ENCODE measurements at places on chromosomes 16 and 17. TPM values are rescaled to one million over a fixed set of nuclear protein-coding genes. Genes with fewer than 3 reads are reported as not detected.

- DNase-seq, result no peak
- H3K36me3 ChIP-seq, result peaks cover 57% of the 10 kb centered on the region
- H3K4me1 ChIP-seq, result no peaks in the 10 kb centered on the region
- H3K4me3 ChIP-seq, result no peak overlapping the region
- no peaks in the 10 kb centered on the region for H3K27me3 ChIP-seq
- H3K27ac ChIP-seq, result no peak overlapping the region
Observed at GRCh38 chr17:36498560-36499300, 12.2 kb downstream of the ZNHIT3 start.

- H3K27me3 ChIP-seq, result no peaks in the 10 kb centered on the region
- no peak overlapping the region for H3K4me3 ChIP-seq
- DNase-seq, result no peak
- no peaks in the 10 kb centered on the region for H3K4me1 ChIP-seq
- H3K36me3 ChIP-seq, result no peaks in the 10 kb centered on the region
Observed at GRCh38 chr17:55830699-55831471, 80.0 kb downstream of the PCTP start.

- H3K27me3 ChIP-seq, result no peaks in the 10 kb centered on the region
- H3K4me3 ChIP-seq, result no peak overlapping the region
- H3K4me1 ChIP-seq, result peaks cover 14% of the 10 kb centered on the region
- no peak for DNase-seq
Observed at GRCh38 chr16:67723911-67724305, 4.8 kb upstream of the GFOD2 start.

The FOXL1 gene
- polyA plus RNA-seq, result not detected

The TMC8 gene
- 151 TPM for polyA plus RNA-seq

- H3K27ac ChIP-seq, result no peak overlapping the region
- DNase-seq, result no peak
- H3K4me1 ChIP-seq, result no peaks in the 10 kb centered on the region
- H3K36me3 ChIP-seq, result no peaks in the 10 kb centered on the region
Observed at GRCh38 chr16:79970551-79971236, 370.2 kb upstream of the MAF start.

DNA sequence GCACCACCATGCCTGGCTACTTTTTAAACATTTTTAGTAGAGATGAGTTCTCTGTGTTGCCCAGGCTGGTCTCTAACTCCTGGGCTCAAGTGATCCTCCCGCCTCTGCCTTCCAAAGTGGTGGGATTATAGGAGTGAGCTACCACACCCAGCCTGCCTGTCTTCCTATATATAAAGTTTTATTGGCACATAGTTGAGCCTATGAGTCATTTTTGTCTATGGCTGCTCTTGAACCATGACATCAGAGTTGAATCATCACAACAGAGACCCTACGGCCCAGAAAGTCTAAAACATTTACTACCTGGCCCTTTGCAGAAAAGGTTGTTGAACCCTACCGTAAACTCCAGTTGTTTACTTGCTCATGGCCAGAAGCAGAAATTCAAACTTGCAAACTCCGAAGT, 7.9 kb downstream of the SEPTIN12 start:
- peaks cover 15% of the 10 kb centered on the region for H3K4me1 ChIP-seq
- no peaks in the 10 kb centered on the region for H3K36me3 ChIP-seq
- H3K27ac ChIP-seq, result no peak overlapping the region

The KIF2B gene
- not detected for polyA plus RNA-seq

The CD7 gene
- polyA plus RNA-seq, result 3.6 TPM

- no peak overlapping the region for H3K4me3 ChIP-seq
- no peak for DNase-seq
- no peaks in the 10 kb centered on the region for H3K27me3 ChIP-seq
- no peak overlapping the region for H3K27ac ChIP-seq
- no peaks in the 10 kb centered on the region for H3K36me3 ChIP-seq
Observed at GRCh38 chr16:25073854-25074253, 37.7 kb upstream of the LCMT1 start.

DNA sequence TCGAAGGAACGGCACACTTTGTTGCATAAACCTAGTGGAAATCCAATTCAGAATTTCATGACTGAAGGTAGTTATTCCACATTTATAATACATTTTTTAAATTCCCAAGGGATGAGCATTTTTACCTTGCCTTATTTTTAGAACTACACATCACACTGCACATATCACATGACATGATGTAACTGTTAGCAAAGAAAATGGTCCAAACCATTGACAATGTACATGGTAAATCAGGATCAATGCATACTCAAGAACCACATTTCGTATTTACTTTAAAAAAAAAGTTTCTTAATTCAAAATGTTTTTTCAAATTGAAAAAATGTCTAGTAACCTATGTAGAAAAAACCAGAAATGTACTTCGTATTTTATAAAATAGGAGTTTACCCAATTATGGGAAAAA, 2.5 kb downstream of the KANSL1 start:
- H3K4me3 ChIP-seq, result peak overlapping the region; percentile 95
- H3K4me1 ChIP-seq, result peaks cover 43% of the 10 kb centered on the region

The MSLN gene
- not detected for polyA plus RNA-seq

The NEUROD2 gene
- not detected for polyA plus RNA-seq

DNA sequence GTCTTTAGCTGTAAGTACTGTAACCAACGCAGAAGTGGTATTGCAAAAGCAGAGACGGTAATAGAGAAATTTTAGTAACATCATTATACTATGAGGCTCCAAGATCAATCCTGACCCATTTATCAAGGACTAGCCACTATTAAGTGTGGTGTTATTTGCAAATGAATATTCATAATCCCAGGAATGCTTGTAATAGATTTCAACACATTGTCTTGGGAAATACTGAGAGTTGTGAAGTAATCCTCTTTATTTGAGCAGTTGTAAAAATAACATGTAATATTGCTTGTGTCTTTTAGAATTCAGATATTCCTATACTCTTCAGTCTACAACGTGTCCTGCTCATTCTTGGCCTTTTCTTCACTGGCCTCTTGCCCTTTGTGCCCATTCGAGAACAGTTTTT, 46.4 kb downstream of the GDPD1 start:
- no peak for DNase-seq
- H3K27me3 ChIP-seq, result no peaks in the 10 kb centered on the region
- no peaks in the 10 kb centered on the region for H3K36me3 ChIP-seq
- H3K4me1 ChIP-seq, result peaks cover 9% of the 10 kb centered on the region
- H3K4me3 ChIP-seq, result peak overlapping the region; percentile 19

DNA sequence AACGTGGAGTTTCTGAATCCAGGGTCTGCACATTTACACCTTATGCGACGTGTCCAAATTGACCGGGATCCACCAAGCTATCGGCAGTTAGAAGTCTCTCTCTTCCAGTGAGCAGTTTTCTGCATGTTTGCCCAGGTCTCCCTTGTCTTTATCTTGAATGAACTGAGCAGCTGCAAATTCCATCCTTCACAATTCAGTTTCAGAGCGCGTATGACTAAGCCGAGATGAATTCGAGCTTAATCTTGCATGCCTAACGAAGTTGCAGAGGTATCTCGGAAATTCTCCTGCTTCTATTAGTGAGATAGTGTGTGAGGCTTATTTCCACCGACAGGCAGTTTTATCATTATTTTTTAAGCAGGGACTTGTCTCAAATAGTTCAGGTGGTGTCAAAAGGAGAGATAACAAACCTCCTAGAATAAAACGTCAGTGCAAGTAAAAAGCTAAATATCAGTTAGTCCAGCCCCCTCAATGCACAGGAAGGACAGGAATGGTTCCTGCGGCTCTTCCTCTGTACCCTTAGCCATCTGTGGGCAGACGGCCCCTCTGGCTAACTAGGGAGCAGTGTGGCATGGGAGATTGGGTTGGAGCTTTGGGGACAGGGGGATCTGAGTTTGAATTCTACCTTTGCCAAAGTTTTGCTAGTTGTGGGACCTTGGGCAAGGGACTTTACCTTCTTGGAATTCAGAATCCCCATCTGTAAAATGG, 93.0 kb upstream of the GPR139 start:
- H3K4me1 ChIP-seq, result no peaks in the 10 kb centered on the region
- DNase-seq, result no peak
- no peaks in the 10 kb centered on the region for H3K36me3 ChIP-seq
- no peak overlapping the region for H3K27ac ChIP-seq

The GPT2 gene
- 1.4 TPM for polyA plus RNA-seq

The SMTNL2 gene
- polyA plus RNA-seq, result 0.08 TPM

DNA sequence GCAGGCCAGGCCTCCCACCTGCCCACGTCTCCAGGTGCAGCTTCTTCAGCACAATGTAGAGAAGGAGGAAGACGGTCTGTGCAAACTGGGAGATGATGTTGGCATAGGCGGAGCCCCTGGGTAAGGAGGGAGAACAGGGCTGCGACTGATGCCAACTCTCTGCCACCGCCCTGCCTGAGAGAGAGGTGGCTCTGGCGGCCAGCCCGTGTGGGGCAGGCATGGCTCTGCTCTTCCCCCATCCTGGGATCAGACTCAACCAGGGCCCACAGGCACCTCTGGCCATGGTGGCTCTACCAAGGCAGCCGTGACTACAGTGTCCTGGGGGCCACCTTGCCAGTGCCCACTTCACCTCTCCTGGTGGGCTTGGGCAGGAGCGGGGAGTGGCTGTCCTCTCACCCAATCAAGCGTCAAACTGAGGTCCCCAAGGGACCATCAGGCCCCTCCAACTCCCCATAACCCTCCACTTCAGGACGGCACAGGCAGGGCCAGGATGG, 8.6 kb downstream of the SLC47A2 start:
- DNase-seq, result no peak
- peaks cover 1% of the 10 kb centered on the region for H3K4me1 ChIP-seq
- H3K4me3 ChIP-seq, result no peak overlapping the region
- H3K36me3 ChIP-seq, result no peaks in the 10 kb centered on the region
- H3K27ac ChIP-seq, result no peak overlapping the region

All from CD14-positive monocyte (primary cell).